M059J (cell line): ENCODE measurements at places on chromosomes 2 and 18. TPM values are rescaled to one million over a fixed set of nuclear protein-coding genes. Genes with fewer than 3 reads are reported as not detected.

- no peak for DNase-seq
These were observed 94.1 kb upstream of the LDLRAD4 start for GRCh38 chr18:13124411-13124810.

Gene MPP4
- 5.9 and 9.5 TPM in 2 replicates for total RNA-seq

- DNase-seq = no peak
These were observed 3.2 kb downstream of the RALBP1 start for GRCh38 chr18:9478545-9478944.

DNA sequence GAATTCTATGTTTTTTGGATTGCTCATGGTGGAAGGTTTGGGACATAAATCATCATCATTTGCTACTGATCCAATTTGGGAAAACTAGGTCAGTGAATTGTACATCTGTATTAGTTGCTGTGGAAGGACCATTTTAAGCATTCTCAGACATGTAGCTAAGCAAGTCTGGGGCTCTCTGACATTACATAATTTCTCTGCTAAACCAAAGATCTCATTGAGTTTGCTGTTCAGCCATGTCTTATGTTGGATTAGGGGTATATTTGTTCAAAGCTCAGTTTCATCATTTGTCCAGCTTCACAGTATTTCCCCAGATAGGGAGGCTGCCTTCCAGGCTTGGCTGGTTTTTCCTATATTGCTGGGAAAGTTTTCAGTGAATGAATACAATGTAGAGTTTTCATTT is 399.7 kb downstream of the MTX2 start:
- DNase-seq = no peak

- DNase-seq = no peak
These were observed 13.5 kb downstream of the GPR39 start for GRCh38 chr2:132429941-132430573.

GRCh38 chr2:237869343-237870102 is 10.1 kb downstream of the RAMP1 start:
- DNase-seq = no peak

GRCh38 chr2:219726916-219727315 is 99.5 kb downstream of the SLC4A3 start:
- peak; percentile 47 for DNase-seq

GRCh38 chr2:75600461-75601011 is 39.8 kb upstream of the EVA1A start:
- DNase-seq = peak; percentile 77

- no peak for DNase-seq
These were observed 140.6 kb upstream of the ID2 start for GRCh38 chr2:8541223-8541622.

DNA sequence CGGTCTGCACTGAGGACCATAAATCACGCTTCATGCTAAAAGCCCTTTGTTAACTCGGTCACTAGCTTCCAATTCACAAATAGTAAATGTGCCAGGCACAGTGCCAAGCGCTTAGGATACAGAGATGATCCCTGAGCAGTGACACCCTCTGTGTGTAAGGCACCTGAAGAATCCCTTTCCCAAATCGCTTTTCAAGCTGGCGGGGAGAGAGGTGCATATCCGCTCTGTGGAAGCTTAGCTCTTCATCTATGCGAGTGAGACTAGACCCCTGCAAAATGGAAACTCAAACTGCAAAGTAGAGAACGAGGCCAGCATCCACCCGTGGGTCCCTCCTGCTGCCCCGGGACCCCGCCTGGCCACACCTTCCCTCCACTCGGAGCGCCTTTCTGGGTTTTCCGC is 2.4 kb downstream of the PIEZO2 start:
- DNase-seq = no peak

Gene ALK
- 0.37 TPM in 1 of 2 replicates, not detected in the other for total RNA-seq

Gene MYO1B
- 23.5 and 26.2 TPM in 2 replicates for total RNA-seq

GRCh38 chr2:213185147-213185822 is 33.9 kb upstream of the IKZF2 start:
- no peak for DNase-seq

Gene C1QL2
- total RNA-seq = not detected in 2 replicates

- no peak for DNase-seq
These were observed 4.4 kb upstream of the BUB1 start for GRCh38 chr2:110682267-110682666.

- no peak for DNase-seq
These were observed 17.5 kb downstream of the PECR start for GRCh38 chr2:216064014-216064630.

Gene SAG
- not detected in 2 replicates for total RNA-seq

Gene GRP
- total RNA-seq = not detected in 2 replicates

GRCh38 chr2:128395196-128395595 is 76.5 kb upstream of the HS6ST1 start:
- no peak for DNase-seq

DNA sequence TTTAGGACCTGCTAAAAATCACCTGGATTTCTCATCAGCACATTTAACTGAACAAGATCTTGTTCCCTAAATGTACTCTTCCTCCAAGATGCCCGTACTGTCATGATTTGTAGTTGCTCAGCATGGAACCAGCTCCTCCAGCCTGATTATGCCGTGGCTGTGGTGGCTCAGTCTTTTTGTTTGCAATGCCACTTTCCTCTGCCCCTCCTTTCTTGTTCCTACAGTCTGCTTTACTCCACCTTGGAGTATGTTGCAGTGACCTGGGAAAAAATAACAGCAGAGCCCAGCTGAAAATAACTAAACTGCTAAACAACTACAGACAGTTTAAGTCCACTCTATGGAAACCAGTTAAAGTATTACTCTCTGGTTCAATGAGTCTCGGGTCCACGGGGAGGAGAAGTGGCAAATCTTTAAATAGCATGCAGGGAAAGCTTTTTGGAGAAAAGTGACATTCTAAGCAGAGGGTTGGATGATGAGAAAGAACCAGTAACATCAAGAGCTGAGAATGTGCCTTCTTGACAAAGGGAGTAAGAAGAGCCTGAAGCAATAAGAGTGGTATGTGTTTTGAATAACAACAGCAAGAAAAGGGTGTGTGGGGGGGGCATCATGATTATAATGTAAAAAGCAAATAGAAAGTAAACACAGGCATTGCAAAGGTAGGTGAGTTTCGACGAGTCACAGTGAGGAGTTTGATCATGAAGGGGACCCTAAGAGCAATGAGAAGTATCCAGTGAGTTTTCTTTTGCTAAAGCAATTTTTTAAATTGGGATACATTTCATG is 225.7 kb downstream of the TMX3 start:
- DNase-seq = peak; percentile 36

- DNase-seq = peak; percentile 13
These were observed 480.2 kb upstream of the ACVR2A start for GRCh38 chr2:147364597-147364996.

- DNase-seq = no peak
These were observed 59.3 kb upstream of the ITM2C start for GRCh38 chr2:230805353-230806017.

Gene CRYGC
- not detected in 2 replicates for total RNA-seq

Gene NCKAP5
- 3.6 and 6.5 TPM in 2 replicates for total RNA-seq

Gene EMX1
- total RNA-seq = not detected in 2 replicates

GRCh38 chr2:66903745-66904465 is 469.0 kb downstream of the MEIS1 start:
- no peak for DNase-seq

DNA sequence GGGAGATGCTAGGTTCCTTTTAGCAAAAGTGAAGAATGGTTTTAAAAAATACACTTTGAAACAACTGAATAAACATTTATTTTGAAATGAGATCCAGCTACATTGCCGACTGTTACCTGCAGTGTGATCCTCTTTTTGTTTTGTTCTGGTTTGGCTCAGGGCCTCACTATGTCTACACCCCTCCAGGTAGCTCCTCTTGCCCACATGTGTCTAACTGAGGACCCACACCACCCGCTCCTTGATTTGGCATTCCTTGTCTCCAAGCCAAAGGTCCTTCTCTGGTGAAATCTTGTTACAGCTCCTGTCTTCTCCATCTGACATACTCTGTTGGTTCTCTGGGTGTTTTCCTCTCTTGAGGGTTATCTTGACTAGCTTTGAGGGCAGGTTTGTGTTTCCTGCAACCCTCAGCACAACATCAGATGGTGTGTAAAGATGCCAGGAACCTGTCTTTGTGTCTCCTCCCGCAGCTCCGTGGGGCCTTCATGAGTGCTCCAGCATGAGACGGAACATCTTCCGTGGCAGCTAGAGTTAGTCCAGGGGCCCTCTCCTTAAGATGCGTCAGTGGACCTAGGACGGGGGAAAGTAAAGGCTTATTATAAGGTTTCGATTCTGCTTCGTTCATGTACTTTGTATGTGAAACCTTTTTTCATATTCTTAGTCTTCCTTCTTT is 32.1 kb downstream of the MAP4K4 start:
- no peak for DNase-seq

- DNase-seq = no peak
These were observed 998 bp upstream of the SLC66A3 start for GRCh38 chr2:11154016-11154922.

GRCh38 chr18:48391868-48392267 is 17.3 kb downstream of the ZBTB7C start:
- DNase-seq = no peak

Gene SOX11
- not detected in 2 replicates for total RNA-seq

- DNase-seq = peak; percentile 30
These were observed 361.9 kb downstream of the NYAP2 start for GRCh38 chr2:225761396-225761795.

- no peak for DNase-seq
These were observed 58.0 kb downstream of the ZNF519 start for GRCh38 chr18:14074187-14074586.

GRCh38 chr2:36458106-36458505 is 102.5 kb downstream of the CRIM1 start:
- DNase-seq = no peak
